ENCODE measurements at places on chromosomes 2 and 18.

DNA sequence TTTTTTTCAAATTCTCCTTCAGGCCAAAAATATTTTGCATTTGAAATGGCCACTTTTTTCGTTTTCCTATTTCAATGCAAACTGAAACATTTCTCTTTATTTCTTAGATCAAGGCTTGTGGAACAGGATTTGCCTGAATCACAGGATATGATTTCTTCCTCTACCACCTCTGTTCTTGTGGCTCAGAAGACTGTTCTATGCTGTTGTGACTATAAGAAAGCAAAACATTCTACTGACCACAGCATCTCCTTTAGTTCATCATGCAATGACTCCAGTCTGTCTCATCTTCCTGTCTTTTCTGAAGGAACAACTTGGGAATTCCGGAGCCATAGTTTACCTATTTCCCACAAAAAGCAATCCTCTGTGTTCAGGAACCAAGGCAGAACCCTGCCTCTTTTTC is 16.2 kb upstream of the ZNF512 start:
- no peak for DNase-seq

DNA sequence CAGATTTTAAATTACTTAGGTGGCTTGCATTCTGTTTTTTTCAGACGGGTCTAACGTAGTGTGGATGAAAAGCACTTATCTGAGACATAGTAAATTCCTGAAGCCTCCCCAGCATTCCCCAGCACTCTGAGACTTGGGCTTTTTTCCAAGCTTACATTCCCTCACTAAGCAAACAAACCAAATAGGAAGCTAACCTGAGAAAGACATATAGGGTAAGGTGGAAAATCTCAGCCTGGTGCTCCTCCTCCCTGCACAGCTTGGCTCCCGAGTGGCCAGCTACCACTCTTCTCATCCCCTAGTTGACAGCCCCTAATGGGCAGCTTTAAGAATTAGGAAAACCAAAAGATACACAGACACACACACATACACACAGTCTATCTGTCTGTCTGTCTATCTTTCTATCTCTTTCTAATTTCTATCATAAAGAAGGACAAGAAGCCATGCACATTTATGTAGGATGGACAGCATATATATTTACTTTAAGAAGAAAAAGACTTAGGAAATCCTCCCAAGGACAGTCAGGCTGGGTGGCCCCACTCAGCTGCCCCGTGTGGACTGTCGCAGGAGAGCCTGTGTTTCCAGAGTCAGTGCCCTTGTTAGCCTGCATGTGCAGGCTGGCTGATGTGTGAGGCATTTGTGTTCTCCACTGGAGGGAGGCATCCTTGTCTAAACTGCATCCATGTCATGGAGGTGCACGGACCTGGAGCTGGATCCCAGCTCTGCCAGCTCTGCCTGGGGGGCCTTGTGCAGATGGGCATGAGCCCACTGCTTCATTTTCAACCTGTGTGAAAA is 8.2 kb downstream of the CNNM3 start:
- no peak for DNase-seq

DNA sequence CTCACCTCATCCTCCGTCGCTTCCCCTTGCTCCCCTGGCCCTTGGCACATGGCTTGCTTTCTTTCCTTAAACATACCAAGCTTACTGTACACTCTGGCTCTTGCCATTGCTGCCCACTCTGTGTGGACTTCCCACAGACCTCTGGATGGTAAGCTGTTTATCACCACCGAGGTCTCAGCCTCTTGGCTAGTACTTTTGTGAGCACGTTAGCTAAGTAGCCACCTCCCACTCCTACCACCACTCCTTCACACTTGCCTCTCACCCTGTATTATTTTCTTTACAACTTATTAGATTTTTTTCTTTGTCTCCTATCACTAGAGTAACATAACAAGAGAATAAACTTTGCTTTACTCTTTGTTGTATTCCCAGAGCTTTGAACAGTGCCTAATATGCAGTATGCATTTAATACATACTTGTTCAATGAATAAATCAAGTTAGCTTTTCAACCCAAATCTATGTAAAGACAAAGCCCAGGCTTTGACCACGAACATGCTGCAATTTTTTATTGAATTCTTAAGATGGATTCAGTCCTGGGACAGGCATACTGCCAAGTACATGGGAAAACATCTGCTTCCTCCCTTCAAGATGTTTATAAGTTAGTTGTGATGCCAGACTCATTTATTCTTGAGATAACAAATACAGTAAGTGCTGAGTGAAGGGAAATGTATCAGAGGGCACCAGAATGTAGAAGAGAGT is 25.0 kb upstream of the MSGN1 start:
- no peak for DNase-seq

GRCh38 chr2:1972011-1972410 is 227.7 kb upstream of the PXDN start:
- no peak for DNase-seq

GRCh38 chr18:56702946-56703345 is 51.8 kb downstream of the WDR7 start:
- no peak for DNase-seq

GRCh38 chr18:24928301-24928878 is 423.6 kb downstream of the ZNF521 start:
- DNase-seq, result no peak

GRCh38 chr2:210169516-210170195 is 1.6 kb downstream of the KANSL1L start:
- no peak for DNase-seq

DNA sequence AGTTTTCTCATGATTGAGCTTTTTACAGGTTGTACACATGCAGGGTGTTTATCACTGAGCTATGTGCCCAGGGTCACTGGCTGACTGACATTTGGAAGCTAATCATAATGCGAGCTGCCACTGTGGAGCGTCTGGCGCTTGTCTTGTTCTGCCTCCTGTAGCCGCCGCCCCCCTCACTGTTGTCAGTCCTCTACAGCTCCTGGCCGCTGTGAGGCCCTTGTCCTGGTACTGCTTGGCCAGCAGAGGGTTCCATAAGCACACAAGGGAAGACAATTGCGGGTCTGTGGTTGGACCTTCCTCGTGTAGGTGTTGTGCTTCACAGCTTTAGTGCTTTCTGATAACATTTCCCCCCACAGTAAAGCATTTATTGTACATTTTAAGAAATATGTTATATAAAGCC is 105.6 kb upstream of the LDLRAD4 start:
- DNase-seq, result peak; percentile 36

- DNase-seq, result no peak
Measured at GRCh38 chr2:20552847-20553246, 98.1 kb downstream of the HS1BP3 start.

Data from substantia nigra (tissue), 51 donors.